ENCODE measurements at places on chromosomes 12 and 14.
A peak's percentile ranks its signal among the peaks of the same experiment; 100 is the strongest.

GRCh38 chr12:18135086-18135485, 45.1 kb upstream of the RERGL start:
- DNase-seq = no peak

- peak; percentile 65 for DNase-seq
Observed at GRCh38 chr12:66693901-66694513, 15.1 kb upstream of the GRIP1 start.

GRCh38 chr12:91186156-91186555, 3.5 kb upstream of the DCN start:
- DNase-seq = no peak

DNA sequence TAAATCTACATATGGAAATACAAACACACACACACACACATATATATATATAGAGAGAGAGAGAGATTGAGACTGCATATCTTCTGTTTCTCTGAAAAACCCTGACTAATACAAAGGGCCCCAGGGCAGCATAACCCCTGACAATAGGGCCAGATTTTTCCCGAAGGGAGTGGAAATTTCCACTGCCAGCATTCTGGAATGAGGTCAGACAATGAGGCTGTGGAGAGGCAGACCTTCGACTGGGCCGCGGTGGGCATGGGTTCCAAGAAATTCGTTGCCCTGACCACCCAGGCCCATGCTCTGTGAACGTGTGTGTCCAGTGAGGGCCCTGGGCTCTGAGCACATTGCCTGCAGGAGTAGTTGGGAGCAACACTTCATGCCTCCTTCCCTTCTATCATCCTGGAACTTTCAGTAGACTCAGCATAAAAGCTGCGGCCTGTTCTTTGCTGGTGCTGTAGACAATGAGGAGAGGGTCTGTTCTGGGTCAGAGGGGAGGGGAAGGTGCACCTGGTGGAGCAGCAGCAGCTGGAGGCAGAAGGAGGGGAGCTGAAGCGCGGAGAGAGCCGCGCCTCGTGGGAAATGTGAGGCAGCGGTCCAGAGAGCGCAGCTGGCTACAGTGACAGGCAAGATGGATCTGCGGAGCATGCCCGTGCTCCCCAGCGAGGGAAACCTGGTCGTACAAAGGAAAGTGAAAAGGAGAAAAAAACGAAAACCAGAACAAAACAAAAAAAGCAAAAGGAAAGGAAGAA, 25.6 kb upstream of the CCDC60 start:
- no peak for DNase-seq

DNA sequence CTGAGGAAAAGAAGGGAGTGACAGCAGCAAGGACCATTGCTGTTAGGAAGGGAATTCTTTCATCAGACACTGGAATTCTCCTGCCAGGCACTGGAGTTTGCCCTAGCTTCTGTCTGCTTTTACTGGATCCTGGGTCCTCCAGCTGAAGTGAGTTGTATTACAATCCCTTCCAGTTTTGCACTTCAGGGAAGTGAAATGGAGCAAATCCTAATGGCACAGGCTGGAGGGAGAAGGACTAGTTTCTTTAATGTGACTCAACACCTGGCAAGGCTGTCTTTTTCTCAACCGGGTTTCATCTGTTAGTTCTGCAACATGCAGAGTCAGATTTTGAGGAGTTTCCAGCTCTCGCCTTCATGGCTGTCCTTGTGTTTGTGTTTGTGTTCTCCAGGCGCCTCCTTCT, 45.8 kb downstream of the ETV6 start:
- peak; percentile 82 for DNase-seq

DNA sequence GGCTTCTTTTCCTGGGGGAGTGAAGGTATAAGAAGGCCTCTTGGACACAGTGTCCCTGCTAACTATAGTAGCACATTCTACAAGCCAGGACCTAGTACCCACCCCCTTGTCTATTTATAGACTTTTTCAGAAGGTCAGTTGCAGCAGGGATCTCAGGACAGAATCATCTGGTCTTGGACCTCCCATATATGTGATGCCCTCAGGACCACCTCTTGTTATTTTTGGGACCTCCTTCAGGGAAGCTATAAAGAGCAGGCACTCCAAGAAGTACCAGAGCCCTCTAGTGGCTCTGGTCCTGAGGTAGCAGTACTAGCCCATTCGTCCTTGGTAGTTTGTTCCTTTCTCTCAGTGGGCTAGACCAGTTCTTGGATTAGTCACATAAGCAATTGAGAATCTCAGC, 4.3 kb downstream of the COQ10A start:
- peak; percentile 65 for DNase-seq

DNA sequence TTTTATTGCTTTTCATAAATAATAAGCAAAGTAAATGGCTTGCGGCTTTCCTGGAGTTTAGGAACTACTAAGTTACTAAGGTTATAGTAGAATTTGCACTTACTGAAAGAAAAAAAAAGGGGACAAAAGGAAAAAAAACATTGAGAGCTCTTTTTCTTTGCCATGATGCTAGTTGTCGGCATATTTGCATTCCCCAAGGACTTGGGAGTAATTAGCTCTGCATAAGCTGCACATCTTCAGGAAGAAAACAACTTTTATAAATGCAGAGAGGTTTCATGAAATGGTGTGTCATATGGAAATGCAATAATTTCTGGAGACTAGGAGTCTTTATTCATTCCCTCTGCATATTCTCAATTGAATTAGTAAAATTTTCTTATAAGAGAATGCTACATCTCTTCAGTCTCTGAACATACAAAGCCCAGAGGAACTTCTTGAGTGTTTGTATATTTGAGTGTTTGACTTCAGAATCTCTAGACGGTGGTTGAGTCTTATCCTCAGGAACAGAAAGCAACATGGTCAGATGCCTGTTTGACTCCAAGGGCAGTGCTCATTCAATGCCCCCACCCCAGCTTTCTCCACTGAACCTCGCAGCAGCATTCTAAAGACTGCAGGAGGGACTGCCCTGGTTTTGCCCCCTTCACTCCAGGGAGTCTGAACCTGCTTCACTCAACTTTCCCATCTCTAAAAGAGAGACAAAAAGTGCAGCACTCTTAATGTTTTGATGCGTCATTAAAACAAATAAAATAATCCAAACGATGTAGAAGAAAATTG, 158.9 kb upstream of the EEA1 start:
- DNase-seq = no peak

- DNase-seq = no peak
Observed at GRCh38 chr12:63348556-63348955, 197.6 kb upstream of the AVPR1A start.

DNA sequence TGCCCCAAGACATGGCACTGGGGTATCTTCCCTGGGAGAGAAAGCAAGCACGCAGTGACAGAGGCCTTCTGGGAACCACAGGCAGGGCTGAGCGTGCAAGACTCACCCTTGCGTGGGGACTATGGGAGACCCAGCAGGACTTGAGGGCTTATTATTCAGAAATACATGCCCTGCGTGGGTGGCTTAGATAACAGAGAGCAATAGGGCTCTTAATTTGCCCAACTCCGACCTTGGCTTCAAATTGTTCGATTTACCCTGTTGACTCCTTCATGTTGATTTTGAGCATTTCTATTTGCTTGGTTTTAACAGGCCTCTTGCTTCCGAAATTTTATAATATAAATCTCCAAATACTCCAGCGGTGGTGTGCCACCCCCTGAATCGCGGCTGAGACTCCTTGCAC, 5.1 kb upstream of the SERPINA1 start:
- DNase-seq = no peak

- no peak for DNase-seq
Observed at GRCh38 chr12:120984351-120984898, 6.1 kb downstream of the HNF1A start.

GRCh38 chr14:39974036-39974435, 541.8 kb upstream of the FBXO33 start:
- DNase-seq = no peak

DNA sequence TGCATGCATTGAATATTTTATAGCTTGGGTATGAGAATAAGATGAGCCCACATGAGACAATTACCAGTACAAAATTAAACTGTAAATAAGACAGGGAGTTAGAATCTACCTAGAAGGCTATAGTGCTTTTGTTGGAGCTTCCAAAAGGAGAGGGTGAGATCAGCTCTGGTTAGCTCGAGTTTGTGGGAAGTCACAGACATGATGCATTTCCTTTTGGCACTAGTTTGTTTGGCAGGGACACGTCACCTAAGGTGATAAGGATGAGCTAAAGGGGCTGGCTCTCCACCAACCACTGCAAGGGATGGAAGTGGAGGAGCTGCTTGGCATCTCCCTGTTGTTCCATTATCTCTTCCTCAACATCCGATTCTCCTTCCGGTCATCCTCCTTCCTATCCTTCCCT, 48.5 kb upstream of the CPM start:
- DNase-seq = no peak

DNA sequence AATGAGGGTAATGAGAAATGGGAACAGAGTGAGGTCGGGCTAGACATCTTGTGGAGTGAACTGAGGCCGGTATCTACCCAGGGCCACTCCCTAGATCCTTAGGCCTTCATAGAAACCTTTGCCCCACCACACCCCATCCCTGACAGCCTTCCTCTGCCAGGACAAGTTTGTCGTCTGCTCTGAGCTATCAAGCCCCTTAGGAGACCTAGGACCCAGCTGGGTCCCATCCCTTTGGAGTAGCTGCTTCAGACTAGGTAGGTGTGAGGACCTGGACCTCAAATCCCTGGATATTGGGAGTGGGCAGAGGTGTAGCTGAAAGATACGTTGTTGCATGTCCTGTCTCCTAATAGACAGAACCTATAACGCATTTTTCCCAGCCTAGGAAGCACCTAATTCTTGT, at the start of gene TMEM253:
Gene TMEM253, plus strand, starts transcription at position 136 of the 400 bp plus-strand sequence. CDS start 278 bp downstream, outside the sequence.
- DNase-seq = no peak

DNA sequence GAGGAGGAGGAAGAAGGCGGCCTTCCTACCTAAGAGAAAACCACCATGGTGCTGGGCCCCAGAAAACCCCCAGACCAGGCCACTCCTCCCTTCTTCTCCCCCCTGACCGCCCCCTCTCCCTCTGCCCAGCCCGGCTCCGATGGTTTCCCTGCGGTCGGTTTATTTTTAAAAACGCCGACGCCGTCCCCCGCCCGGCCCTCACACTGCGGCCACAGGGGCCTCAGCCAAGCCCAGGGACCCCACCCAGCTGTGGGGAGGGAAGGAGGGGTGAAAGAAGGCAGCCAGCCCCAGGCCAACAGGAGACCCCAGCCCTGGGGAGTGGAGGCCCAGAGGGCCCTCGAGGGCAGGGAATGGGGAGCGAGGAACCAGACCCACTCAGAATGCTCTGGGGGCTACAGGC, 3.4 kb downstream of the SP7 start:
- DNase-seq = no peak

- no peak for DNase-seq
Observed at GRCh38 chr14:75042035-75042434, 9.2 kb downstream of the MLH3 start.

- no peak for DNase-seq
Observed at GRCh38 chr14:20692116-20692751, 3.7 kb downstream of the ANG start.

DNA sequence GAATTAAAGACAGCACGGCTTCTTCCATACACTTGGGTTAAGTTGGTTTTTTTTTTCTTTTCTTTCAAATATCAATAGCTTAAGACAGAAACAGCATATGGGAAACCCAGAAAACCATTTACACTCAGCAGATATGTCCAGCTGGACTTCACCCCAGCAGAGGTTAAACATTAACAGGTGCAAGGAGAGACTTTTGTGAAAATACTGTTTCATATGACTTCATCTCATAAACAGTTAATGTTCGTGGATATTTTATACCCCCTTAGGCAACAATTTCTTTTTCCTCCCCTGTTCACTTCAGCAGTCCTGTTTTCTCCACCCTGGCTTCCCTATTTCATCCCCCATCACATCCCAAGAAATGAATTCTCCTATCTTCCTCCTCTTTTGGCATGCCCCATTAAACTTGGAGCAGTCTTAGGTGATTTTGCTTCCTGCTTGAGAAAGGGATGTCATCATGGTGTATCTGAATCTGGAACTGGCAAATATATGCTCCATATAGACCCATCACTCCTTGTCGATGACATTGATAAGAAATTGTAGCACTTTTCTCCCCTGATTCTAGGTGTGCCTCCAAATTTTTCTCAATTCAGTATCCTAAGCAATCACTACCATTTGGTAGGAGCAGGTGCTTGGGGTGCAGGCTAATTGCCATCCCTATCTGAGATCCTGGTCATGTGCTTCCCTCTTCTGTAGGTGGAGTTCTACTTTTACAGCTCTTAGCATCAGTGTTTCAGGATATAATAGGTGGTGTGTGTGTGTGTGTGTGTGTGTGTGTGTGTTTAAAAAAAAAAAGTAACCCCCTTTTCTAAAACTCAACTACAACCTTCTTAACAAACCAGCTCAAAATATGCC, 67.9 kb downstream of the BMP4 start:
- DNase-seq = no peak

DNA sequence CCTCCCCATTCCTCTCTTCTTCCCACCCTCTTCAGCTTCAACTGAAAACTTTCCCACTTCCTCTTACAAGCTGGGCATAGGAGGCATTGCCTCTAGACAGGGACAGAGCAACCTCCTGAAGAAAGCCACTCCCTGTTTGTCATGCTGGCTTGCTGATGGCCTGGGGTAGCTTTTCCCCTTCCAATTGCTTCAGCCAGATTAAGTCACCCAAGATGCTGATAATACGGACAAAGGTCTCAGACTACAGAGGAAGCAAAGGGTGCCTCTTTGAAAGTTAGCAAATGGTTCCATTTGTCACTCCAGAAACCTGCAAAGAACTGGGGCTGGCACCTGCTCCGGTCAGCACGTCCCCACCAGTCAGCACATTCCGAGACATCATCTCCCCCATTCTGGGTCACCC, 6.0 kb downstream of the KRT2 start:
- DNase-seq = no peak

- DNase-seq = peak; percentile 83
Observed at GRCh38 chr14:73491256-73492042, 716 bp downstream of the RIOX1 start.

DNA sequence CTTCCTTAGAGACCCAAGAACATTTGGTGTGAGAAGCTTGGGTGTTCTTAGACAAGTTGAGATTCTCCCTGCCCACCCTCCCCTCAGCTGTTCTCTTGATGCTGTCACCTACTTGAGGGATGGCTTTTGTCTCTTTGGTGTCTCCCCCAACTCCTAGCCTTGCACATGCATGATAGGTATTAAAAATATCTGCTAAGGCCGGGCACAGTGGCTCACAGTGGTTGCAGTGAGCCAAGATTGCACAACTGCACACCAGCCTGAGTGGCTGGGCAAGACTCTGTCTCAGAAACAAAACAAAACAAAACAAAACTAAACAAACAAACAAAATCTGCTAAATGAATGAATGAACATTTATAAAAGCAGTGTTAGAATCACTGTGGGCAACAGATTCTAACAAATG, 261.1 kb downstream of the AKAP6 start:
- no peak for DNase-seq
